ENCODE measurements at places on chromosomes 5 and 9. TPM values are rescaled to one million over a fixed set of nuclear protein-coding genes. Genes with fewer than 3 reads are reported as not detected.
A peak's percentile ranks its signal among the peaks of the same experiment; 100 is the strongest.

Gene C5orf47
- 0.22 TPM for total RNA-seq

GRCh38 chr9:78288214-78288892 is 8.6 kb upstream of the PSAT1 start:
- DNase-seq, result no peak

Gene SV2C
- total RNA-seq, result not detected

DNA sequence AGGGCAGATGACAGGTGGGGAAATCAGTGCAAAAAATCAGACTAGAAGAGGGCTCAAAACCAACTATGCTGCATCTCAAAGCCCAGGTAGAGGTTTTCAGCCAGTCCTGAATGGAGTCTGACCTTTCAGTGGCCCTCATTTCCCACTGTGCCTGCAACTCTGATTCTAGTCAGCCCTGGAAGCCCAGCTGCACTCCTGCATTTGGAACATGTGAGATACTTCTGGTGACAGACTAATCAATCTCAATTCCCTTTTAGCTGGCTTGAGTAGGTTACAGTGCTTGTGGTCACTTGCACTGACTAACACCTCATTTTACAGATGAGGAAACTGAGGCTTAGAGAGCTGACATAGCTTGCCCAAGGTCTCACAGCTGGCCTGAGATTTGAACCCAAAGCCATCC is 7.9 kb upstream of the ACSL6 start:
- no peak for DNase-seq

Gene CXCL14
- 57.0 TPM for total RNA-seq

- DNase-seq, result peak; percentile 35
Measured at GRCh38 chr9:35110327-35110761, 5.3 kb downstream of the ATOSB start.

GRCh38 chr5:90307322-90307721 is 102.2 kb downstream of the CETN3 start:
- DNase-seq, result no peak

All from thyroid gland (tissue), 4 donors.